ENCODE measurements at places on chromosomes 13 and 19.

DNA sequence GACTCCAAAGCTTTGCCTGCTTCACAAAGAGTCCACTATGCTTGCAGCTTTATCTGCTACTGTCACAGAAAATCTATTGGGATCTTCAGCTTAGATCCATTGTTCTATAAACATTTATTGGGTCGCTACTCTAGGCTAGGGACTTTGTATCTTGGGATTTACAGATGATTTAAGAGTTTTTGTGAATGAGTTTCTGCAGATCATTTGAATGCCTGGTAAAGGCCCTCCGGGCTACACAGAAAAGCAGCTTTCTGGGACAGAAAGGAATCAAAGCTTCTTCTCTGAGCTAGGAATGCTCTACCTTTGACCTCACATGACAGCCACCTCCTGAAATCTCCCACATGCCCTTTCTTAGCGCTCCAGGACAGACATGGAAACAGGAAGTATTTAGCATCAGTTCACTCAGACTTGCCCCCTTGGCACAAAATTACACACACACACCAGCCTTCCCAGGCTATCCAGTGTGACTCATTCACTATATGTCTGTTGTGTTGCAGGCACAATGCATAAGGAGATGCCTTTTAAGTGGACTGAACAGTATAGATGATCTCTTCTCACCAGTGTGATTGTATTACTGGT lies 492.4 kb downstream of the DACH1 start:
- no peak overlapping the region for H3K4me3 ChIP-seq
- no peaks in the 10 kb centered on the region for H3K4me1 ChIP-seq
- no peak for DNase-seq
- no peaks in the 10 kb centered on the region for H3K27me3 ChIP-seq

- no peaks in the 10 kb centered on the region for H3K36me3 ChIP-seq
- H3K4me3 ChIP-seq = no peak overlapping the region
- no peaks in the 10 kb centered on the region for H3K27me3 ChIP-seq
- DNase-seq = no peak
- no peak overlapping the region for H3K27ac ChIP-seq
- no peaks in the 10 kb centered on the region for H3K4me1 ChIP-seq
Observed at GRCh38 chr13:49410477-49410876, 33.4 kb downstream of the CAB39L start.

- H3K27me3 ChIP-seq = no peaks in the 10 kb centered on the region
- peak within 1 kb of the TSS; percentile 96 for H3K27ac ChIP-seq
- DNase-seq = no peak
- peaks cover 63% of the 10 kb centered on the region for H3K4me1 ChIP-seq
- peak within 1 kb of the TSS; percentile 96 for H3K4me3 ChIP-seq
Observed at GRCh38 chr19:51365965-51366388, at the start of gene ETFB. Gene ETFB, minus strand, starts transcription at chr19:51366388. Its CDS starts 62 bp downstream, at chr19:51366326.

- H3K36me3 ChIP-seq = no peaks in the 10 kb centered on the region
- H3K4me3 ChIP-seq = peak overlapping the region; percentile 94
- no peak for DNase-seq
- H3K27ac ChIP-seq = peak overlapping the region; percentile 85
- H3K4me1 ChIP-seq = peaks cover 18% of the 10 kb centered on the region
- H3K27me3 ChIP-seq = no peaks in the 10 kb centered on the region
Observed at GRCh38 chr19:40444825-40445312, 734 bp upstream of the SERTAD3 start.

GRCh38 chr19:14563989-14564651 lies 7.7 kb downstream of the NDUFB7 start:
- no peaks in the 10 kb centered on the region for H3K27me3 ChIP-seq
- peaks cover 25% of the 10 kb centered on the region for H3K4me1 ChIP-seq
- no peak for DNase-seq
- H3K36me3 ChIP-seq = no peaks in the 10 kb centered on the region

- H3K36me3 ChIP-seq = peaks cover 22% of the 10 kb centered on the region
- H3K27ac ChIP-seq = no peak overlapping the region
- H3K4me1 ChIP-seq = peaks cover 14% of the 10 kb centered on the region
- no peak for DNase-seq
Observed at GRCh38 chr13:41837629-41838028, 123.3 kb downstream of the VWA8 start.

GRCh38 chr19:1266916-1267476 lies 2.1 kb upstream of the CIRBP start:
- DNase-seq = peak; percentile 80
- no peaks in the 10 kb centered on the region for H3K27me3 ChIP-seq
- H3K4me1 ChIP-seq = peaks cover 78% of the 10 kb centered on the region
- no peaks in the 10 kb centered on the region for H3K36me3 ChIP-seq
- H3K4me3 ChIP-seq = peak overlapping the region; percentile 81

GRCh38 chr19:23917856-23918255 lies 3.2 kb downstream of the ZNF726 start:
- peaks cover 12% of the 10 kb centered on the region for H3K36me3 ChIP-seq
- H3K27me3 ChIP-seq = no peaks in the 10 kb centered on the region
- peak overlapping the region; percentile 24 for H3K27ac ChIP-seq
- H3K4me3 ChIP-seq = no peak overlapping the region

GRCh38 chr19:43700395-43701000 lies 15.4 kb upstream of the IRGC start:
- H3K27me3 ChIP-seq = peaks cover 21% of the 10 kb centered on the region
- H3K4me1 ChIP-seq = peaks cover 22% of the 10 kb centered on the region
- H3K4me3 ChIP-seq = peak overlapping the region; percentile 77

GRCh38 chr13:34935841-34936240 lies 6.2 kb upstream of the NBEA start:
- DNase-seq = no peak
- H3K4me1 ChIP-seq = no peaks in the 10 kb centered on the region
- H3K36me3 ChIP-seq = no peaks in the 10 kb centered on the region
- no peak overlapping the region for H3K4me3 ChIP-seq

DNA sequence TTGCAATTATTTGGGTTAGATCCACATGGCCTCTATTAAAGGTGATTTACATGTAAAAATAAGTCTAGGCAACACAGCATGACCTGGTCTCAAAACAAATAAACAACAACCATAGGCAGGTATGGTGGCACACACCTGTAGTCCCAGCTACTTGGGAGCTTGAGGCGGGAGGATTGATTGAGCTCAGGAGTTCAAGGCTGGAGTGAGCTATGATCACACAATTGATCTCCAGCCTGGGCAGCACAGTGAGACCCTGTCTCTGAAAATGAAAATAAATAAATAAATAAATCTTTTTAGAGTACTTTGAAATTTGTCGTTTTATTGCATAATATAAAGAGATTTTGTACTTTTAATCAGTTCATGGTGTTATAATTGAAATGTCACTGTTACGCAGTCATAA lies 93.3 kb downstream of the PAN3 start:
- no peak overlapping the region for H3K27ac ChIP-seq
- H3K36me3 ChIP-seq = peaks cover 14% of the 10 kb centered on the region
- peaks cover 18% of the 10 kb centered on the region for H3K4me1 ChIP-seq
- H3K27me3 ChIP-seq = no peaks in the 10 kb centered on the region
- no peak overlapping the region for H3K4me3 ChIP-seq
- no peak for DNase-seq

DNA sequence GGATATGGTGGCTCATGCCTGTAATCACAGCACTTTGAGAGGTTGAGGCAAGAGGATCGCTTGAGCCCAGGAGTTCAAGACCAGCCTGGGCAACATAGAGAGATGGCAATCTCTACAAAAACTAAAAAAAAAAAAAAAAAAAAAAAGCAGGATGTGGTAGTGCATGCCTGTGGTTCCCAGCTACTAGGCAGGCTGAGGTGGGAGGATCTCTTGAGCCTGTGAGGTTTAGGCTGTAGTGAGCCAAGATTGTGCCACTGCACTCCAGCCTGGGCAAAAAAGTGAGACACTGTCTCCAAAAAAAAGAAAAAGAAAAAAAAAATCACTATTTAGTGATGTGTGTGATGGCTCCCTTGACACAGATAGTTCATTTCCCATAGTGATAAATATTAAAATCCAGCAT lies 365.0 kb upstream of the NBEA start:
- no peak overlapping the region for H3K4me3 ChIP-seq
- DNase-seq = no peak
- H3K27me3 ChIP-seq = no peaks in the 10 kb centered on the region

GRCh38 chr19:13381827-13382632 lies 124.2 kb downstream of the CACNA1A start:
- no peaks in the 10 kb centered on the region for H3K4me1 ChIP-seq
- no peak overlapping the region for H3K27ac ChIP-seq
- no peak for DNase-seq
- H3K27me3 ChIP-seq = peaks cover 5% of the 10 kb centered on the region

DNA sequence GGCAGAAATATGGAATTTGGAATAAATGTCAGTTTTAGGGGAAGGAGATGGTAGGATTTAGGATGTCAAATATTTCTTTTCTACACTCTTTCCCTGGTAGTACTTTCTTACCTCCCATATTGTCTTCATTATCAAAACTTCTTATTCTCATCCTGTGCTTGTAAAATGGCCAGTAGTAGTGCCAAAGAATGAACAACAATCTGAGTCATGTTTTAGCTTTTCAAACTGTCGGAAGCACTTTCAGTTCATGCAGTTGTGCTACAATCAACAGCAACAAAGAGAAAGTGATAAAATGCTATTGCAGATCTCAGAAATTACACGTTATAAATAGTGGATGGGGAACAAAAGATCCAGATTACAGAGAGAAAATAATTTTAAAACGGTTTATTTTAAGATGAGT lies 193.7 kb upstream of the RXFP2 start:
- no peak for DNase-seq
- H3K27ac ChIP-seq = no peak overlapping the region
- no peaks in the 10 kb centered on the region for H3K4me1 ChIP-seq
- no peak overlapping the region for H3K4me3 ChIP-seq
- no peaks in the 10 kb centered on the region for H3K36me3 ChIP-seq

DNA sequence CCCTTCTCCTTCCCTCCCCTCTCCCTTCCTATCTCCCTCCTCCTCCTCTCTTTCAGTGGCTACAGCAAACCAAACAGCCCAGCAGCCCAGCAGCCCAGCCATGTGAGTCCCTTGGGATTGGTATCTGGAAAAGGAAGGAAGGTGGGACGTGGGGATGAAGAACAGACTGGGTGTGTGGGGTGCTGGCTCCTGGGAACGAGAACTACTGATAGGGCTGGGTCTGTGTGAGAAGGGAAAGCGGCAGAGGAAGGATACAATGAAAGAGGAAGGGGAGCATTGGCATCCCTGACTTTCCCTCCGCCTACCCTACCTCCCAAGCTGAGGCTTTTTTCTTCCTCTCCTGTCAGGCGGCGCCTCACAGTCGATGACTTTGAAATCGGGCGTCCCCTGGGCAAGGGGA lies 863 bp downstream of the AURKC start:
- no peaks in the 10 kb centered on the region for H3K27me3 ChIP-seq
- DNase-seq = no peak
- H3K27ac ChIP-seq = no peak overlapping the region
- H3K4me1 ChIP-seq = peaks cover 13% of the 10 kb centered on the region
- no peak overlapping the region for H3K4me3 ChIP-seq

DNA sequence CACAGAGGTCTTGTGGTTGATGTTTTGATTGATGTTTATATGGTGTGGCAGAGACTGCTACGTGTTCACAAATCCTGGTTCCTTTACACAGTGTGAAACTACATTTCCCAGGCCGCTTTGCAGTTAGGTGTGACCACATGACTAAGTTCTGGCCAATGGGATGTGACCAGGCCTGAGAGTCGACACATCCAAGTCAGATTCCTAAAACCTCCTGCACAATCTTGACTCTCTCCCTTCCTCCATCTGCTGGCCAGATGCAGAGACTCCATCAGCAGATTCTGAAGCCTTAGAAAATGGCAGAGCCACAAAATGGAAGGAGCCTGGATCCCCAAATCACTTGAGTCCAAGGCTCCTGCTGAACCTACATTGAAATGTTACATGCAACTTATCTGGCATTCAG lies 12.6 kb downstream of the CD37 start:
- peak overlapping the region; percentile 85 for H3K27ac ChIP-seq
- DNase-seq = no peak
- no peaks in the 10 kb centered on the region for H3K27me3 ChIP-seq

DNA sequence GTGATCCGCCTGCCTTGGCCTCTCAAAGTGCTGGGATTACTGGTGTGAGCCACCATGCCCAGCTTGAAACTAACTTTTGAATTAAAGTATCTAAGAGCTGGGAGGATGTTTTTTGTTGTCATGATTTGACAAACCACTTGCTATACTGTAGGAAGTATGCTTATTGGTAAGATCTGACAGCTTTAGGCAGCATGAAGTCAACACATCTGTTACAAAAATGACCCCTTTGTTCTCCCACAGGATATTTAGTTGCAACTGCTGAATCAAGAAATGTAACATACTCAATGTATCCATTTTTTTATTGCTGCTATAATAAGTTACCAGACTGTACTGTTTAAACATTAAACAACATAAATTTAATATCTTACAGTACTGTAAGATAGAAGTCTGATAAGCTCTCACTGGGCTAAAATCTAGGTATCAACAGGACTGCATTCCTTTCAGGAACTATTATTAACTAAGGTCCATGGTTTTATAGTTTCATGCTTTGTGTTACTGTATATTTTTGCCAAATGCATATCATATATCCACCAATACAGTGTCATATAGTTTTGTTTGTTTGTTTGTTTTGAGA lies 22.8 kb upstream of the LRP3 start:
- DNase-seq = no peak
- no peaks in the 10 kb centered on the region for H3K27me3 ChIP-seq
- peaks cover 33% of the 10 kb centered on the region for H3K4me1 ChIP-seq
- H3K27ac ChIP-seq = no peak overlapping the region
- no peaks in the 10 kb centered on the region for H3K36me3 ChIP-seq
- H3K4me3 ChIP-seq = no peak overlapping the region

GRCh38 chr19:13963603-13964105 lies 11.3 kb downstream of the DCAF15 start:
- H3K36me3 ChIP-seq = peaks cover 5% of the 10 kb centered on the region
- H3K27ac ChIP-seq = no peak overlapping the region
- no peaks in the 10 kb centered on the region for H3K27me3 ChIP-seq
- H3K4me3 ChIP-seq = no peak overlapping the region
- no peak for DNase-seq

- H3K4me1 ChIP-seq = peaks cover 7% of the 10 kb centered on the region
- no peaks in the 10 kb centered on the region for H3K27me3 ChIP-seq
- no peaks in the 10 kb centered on the region for H3K36me3 ChIP-seq
- no peak overlapping the region for H3K27ac ChIP-seq
- no peak overlapping the region for H3K4me3 ChIP-seq
- DNase-seq = no peak
Observed at GRCh38 chr19:10439588-10439987, 19.2 kb downstream of the PDE4A start.

DNA sequence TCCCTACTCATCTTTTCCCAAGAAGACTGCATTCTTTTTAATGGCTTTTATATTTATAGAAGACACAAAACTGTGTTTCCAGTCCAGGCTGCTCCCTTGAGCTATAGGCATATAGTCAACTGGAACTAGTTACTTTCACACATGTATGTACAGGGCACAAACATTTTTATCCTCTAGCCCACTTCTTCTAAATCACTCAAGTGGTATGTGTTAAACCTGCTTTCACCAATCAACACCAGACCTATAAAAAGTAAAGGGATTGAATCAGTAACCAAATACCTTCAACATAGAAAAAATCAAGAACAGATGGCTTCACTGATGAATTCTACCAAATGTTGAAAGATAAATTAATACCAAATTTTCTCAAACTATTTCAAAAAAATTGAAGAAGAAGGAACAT lies 584.2 kb upstream of the SLITRK1 start:
- H3K36me3 ChIP-seq = no peaks in the 10 kb centered on the region
- DNase-seq = no peak
- no peak overlapping the region for H3K27ac ChIP-seq
- H3K4me1 ChIP-seq = no peaks in the 10 kb centered on the region
- H3K27me3 ChIP-seq = no peaks in the 10 kb centered on the region
- H3K4me3 ChIP-seq = no peak overlapping the region
